ENCODE measurements at places on chromosomes 3 and 15.
A peak's percentile ranks its signal among the peaks of the same experiment; 100 is the strongest.

GRCh38 chr3:20739814-20740213 is 553.8 kb upstream of the SGO1 start:
- peak; percentile 4 for DNase-seq

- DNase-seq: no peak
These were observed 274.3 kb upstream of the GOLGA6L4 start for GRCh38 chr15:83961311-83961710.

GRCh38 chr15:58052334-58052733 is 13.2 kb downstream of the ALDH1A2 start:
- no peak for DNase-seq

- peak; percentile 62 for DNase-seq
These were observed 68.5 kb downstream of the TMCC1 start for GRCh38 chr3:129824926-129825541.

DNA sequence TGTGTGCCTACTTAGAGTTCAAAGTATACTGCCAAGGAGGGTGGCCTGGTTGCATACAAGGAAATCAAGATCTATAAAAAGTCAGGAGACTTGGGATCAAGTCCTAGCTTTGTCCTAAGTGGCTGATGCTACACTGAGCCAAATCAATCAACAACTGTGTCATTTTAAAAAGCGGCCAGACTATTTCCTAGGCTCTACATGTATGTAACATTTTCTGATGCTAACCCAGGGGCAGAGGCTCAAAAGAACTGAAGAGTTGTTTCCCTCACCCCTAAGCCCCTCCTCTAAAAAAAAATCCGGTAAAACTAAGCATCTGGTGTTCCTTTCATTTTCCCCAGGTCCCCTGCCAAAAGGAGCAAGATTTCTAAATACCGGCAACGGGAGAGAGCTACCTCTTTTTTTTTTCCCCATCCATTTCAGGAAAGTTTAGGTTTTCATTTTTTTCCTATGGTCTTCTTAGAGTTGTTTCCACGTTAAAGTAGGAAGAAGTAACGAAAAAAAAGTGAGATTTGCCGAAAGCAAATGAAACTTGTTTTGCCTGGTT is 18.8 kb upstream of the CHD2 start:
- no peak for DNase-seq
